HFFc6 (cell line): ENCODE measurements at places on chromosomes 2 and 18.

DNA sequence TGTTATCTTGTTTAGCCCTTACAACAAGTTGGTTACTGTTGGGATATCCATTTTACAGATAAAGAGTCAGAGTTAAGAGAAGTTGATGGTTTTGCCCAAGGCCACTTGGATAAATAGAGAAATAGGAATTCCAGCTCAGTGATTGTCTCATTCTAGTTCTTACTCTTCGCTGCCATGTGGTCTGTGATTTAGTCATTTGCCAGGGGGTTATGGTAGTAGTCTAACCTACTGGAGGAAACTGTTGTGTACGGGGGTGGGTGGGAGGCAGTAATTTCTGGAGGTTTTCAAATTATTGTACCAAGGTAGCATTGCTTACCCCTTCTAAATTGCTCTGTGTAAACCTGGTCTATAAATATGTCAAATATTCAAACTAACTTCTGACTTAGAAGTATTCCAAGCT is 110.4 kb downstream of the MAP2 start:
- no peak for DNase-seq

DNA sequence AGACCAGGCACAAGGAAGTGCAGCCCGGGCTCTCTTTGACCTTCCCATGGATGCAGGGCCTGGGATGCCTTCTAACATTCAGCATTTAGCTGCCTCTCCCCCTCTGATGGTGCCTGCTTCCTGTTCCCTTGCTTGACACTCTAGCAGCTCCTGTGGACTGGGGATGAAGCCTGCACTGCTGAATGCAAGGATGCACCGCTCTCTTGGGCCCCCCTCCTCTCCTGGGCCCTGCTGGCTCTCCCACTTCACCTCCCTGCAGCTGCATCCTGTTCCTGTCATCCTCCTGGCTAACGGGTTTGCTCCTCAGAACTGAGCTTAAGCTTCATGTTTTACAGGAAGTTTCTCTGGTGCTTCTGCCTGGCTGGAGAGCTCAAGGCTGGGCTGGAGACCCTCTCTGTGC is 254.1 kb downstream of the TSN start:
- no peak for DNase-seq

DNA sequence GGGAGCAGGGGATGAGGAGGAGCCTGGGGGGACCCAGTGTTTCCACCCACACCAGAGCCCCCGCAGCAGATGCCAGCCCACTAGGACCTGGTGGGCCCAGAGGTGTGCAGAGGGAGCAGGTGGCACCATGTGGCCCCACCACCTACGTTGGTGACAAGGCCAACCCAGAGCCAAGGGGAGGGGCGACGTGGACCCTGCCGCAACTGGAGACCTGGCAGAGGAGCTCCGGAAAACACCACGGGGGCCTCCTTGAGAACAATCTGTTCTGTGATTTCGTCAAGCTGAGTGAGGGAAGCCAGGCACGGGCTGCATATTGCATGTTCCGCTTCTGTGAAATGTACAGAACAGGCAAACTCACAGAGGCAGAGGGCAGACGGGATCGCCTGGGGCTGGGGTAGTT is 49.1 kb upstream of the GPC1 start:
- DNase-seq: no peak

DNA sequence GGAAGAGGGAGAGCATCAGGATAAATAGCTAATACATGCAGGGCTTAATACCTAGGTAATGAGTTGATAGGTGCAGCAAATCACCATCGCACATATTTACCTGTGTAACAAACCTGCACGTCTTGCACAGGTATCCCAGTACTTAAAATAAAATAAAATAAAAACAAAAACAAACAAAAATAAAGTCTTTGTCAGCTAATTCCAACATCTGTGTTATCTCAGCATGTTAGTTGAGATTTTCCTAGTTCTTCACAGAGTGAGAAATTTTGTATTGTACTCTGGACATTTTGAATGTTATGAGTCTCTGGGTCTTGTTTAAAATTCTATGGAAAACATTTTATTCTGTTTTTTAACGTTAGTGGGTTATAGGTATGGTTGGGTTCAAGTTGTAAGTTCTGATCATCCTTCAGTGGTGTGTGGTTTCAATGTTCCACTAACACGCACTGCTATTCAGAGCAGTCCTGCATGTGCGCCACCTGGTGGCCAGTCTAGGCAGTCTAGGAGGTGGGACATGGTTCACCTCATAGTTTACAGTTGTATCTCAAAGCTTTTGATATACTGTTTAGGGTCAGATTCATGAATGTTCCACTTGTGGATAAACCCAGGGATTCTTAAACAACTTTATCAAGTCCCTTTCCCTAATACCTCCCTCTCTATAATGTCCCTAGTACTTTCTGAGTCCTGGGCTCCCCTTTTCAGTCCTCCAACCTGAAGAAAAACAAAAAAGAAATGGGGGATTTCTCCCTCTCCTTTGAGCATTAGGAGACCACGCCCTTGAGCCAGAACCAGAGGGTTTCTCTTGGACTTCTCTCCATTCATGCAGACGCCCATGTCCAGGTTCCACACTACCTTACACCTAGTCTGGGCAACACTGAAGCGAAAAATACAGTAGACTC is 213.4 kb upstream of the GATA6 start:
- DNase-seq: peak; percentile 51

DNA sequence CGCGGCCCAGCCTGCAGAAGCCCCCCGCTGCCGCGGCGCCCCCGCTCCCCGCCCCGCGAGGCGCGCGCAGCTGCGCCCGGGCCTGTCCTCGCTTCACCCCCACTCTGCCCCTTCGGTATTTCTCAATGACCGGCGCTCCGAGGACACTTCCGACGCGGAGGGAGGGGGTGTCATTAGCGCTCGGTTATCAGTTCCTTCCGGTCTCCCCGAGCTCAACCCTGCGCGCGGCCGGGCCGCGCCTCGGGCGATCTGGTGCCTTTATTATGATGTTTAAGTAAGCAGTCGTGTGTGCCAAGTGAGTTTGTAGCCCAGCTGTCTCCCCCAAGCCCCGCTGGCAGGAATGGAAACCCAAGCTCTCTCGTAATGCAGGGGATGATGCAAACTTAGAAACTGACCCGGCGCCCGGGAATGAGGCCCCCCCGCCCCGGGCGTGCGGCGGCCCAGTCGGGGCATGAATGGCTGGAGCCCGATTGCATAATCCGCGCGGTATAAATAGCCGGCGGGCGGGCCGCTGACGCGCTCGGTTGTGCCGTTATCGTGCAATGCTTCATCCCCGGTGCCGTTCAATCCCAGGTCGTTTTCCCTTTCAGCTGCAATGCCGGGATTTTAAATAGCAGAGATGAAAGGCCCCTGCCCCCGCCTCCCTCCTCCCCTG is 3.9 kb upstream of the SPRED2 start:
- peak; percentile 95 for DNase-seq

- DNase-seq: no peak
Observed at GRCh38 chr18:78875016-78875777, 104.4 kb upstream of the SALL3 start.

- no peak for DNase-seq
Observed at GRCh38 chr2:206383669-206384068, 59.7 kb upstream of the ADAM23 start.

GRCh38 chr2:105737980-105738657 is 6.6 kb upstream of the NCK2 start:
- no peak for DNase-seq

GRCh38 chr2:69505710-69506109 is 68.5 kb upstream of the NFU1 start:
- DNase-seq: no peak

DNA sequence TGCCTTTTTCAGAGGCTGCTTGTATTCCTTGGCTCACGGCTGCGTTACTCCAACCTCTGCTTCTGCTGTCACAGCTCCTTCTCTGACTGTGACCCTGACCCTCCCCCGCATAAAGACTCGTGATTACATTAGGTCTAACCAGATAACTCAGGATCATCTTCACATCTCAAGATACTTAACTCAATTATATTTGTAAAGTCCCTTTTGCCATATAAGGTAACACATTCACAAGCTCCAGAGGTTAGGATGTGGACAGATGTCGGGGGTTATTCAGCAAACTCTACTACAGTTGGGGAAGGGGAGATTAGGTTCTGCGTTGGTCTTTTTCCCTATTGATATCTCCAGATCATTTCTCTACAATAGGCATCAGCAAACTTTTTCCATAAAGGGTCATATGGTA is 76.9 kb downstream of the EVA1A start:
- no peak for DNase-seq

GRCh38 chr2:202339071-202339870 is 36.9 kb upstream of the BMPR2 start:
- peak; percentile 53 for DNase-seq

GRCh38 chr2:51000849-51001617 is 30.9 kb downstream of the NRXN1 start:
- DNase-seq: no peak
